ENCODE measurements at places on chromosomes 5 and 9.

DNA sequence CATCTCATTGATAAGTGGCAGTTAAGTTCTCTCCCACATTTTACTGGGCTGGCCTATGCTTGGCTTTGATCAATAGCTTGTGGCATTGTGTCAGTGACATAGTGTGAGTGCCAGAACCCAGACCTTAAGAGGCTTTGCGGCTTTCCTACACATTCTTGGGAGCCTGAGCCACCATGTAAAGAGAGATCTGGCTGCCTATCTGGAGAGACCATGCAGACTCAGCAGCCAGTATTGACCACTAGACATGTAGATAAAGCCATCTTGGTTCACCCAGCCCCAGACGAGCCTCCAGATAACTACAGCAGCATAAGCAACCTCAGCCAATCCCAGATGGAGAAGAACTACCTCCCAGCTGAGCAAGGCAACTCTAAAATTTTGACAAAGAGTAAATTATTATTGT is 28.6 kb downstream of the C9orf153 start:
- DNase-seq: no peak

- DNase-seq: no peak
Measured at GRCh38 chr5:171129308-171129707, 179.7 kb upstream of the TLX3 start.

- DNase-seq: no peak
Measured at GRCh38 chr9:131776473-131776872, 36.6 kb upstream of the RAPGEF1 start.

GRCh38 chr5:22431840-22432239 is 421.3 kb downstream of the CDH12 start:
- no peak for DNase-seq

DNA sequence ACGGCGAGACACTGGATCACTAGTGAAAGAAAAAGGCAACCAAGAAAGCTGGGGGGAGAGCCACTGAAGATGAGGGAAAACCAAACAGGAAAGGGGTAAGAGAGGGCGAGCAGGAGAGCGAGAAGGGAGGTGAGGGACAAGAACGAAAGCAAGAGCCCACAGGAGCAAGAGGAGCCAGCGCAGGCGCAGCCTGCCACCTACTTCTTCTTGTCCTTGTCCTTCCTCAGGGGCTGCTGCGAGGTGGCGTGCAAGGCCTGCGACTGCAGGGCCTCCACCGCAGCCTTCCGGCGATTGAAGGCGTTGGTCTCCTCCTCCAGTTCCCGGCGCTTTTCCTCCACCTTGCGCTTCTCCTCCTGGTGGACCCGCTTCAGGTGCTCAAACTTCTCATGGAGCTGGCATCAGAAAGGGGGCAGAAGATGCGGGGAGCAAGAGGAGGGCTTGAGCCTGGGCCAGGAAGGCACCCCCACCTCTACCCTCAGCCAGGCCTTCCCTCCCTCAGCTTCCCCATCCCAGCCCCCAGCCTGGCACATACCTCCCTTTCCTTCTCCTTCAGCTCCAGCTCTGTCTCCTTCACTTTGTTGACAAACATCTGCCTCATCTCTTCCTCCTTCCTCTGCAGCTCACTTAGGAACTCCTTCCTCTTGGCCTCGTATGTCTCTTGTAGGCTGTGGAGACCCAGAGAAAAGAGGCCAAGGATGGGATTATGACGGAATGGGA is 13.5 kb downstream of the CCNI2 start:
- DNase-seq: no peak

- peak; percentile 8 for DNase-seq
Measured at GRCh38 chr5:37838152-37838932, 1.5 kb downstream of the GDNF start.

All from NCI-H2227 treated with DMSO at 0.1 percent for 48 hours (cell line).